Dermis lymphatic vessel endothelial cell (primary cell): ENCODE measurements at places on chromosomes 12 and 14. TPM values are rescaled to one million over a fixed set of nuclear protein-coding genes. Genes with fewer than 3 reads are reported as not detected.

The C2CD5 gene
- total RNA-seq = 13.7 and 16.5 TPM in 2 replicates

The KCNJ8 gene
- total RNA-seq = under 0.01 and 0.09 TPM in 2 replicates

The CMTM5 gene
- not detected in 2 replicates for total RNA-seq

The PLEKHG7 gene
- not detected in 2 replicates for total RNA-seq

The KRT75 gene
- not detected in 2 replicates for total RNA-seq

The CD4 gene
- total RNA-seq = not detected in 2 replicates

The KCNH3 gene
- total RNA-seq = 0.09 TPM in 1 of 2 replicates, not detected in the other

The HCAR3 gene
- not detected in 2 replicates for total RNA-seq

The KERA gene
- total RNA-seq = not detected in 2 replicates

The LRRK2 gene
- total RNA-seq = under 0.01 and 0.52 TPM in 2 replicates

The OGFOD2 gene
- 7.2 and 8.3 TPM in 2 replicates for total RNA-seq

The ABCD2 gene
- not detected in 2 replicates for total RNA-seq

The AQP2 gene
- not detected in 2 replicates for total RNA-seq

The SCNN1A gene
- 0.43 TPM in 1 of 2 replicates, not detected in the other for total RNA-seq

The OTUB2 gene
- total RNA-seq = 0.11 and 0.60 TPM in 2 replicates

The ACSM4 gene
- total RNA-seq = not detected in 2 replicates

The PPP4R4 gene
- total RNA-seq = not detected in 2 replicates

The CD27 gene
- not detected in 2 replicates for total RNA-seq

The AMHR2 gene
- not detected in 2 replicates for total RNA-seq

The GZMB gene
- not detected in 2 replicates for total RNA-seq

The GPRC5D gene
- total RNA-seq = not detected in 2 replicates

The SLC17A8 gene
- under 0.01 TPM in 1 of 2 replicates, not detected in the other for total RNA-seq

The TSPAN11 gene
- total RNA-seq = 7.4 and 18.0 TPM in 2 replicates

The ST8SIA1 gene
- total RNA-seq = 0.65 and 0.86 TPM in 2 replicates

The IFNG-AS1 gene
- total RNA-seq = not detected in 2 replicates

The TAS2R42 gene
- not detected in 2 replicates for total RNA-seq

The PROX2 gene
- not detected in 2 replicates for total RNA-seq

The ANKRD52 gene
- total RNA-seq = 10.1 and 12.2 TPM in 2 replicates

The DPPA3 gene
- total RNA-seq = not detected in 2 replicates
